Renal cortical epithelial cell (primary cell): ENCODE measurements at places on chromosomes 13 and 19.

GRCh38 chr19:623974-624373 is 9.4 kb downstream of the POLRMT start:
- DNase-seq = peak; percentile 14

DNA sequence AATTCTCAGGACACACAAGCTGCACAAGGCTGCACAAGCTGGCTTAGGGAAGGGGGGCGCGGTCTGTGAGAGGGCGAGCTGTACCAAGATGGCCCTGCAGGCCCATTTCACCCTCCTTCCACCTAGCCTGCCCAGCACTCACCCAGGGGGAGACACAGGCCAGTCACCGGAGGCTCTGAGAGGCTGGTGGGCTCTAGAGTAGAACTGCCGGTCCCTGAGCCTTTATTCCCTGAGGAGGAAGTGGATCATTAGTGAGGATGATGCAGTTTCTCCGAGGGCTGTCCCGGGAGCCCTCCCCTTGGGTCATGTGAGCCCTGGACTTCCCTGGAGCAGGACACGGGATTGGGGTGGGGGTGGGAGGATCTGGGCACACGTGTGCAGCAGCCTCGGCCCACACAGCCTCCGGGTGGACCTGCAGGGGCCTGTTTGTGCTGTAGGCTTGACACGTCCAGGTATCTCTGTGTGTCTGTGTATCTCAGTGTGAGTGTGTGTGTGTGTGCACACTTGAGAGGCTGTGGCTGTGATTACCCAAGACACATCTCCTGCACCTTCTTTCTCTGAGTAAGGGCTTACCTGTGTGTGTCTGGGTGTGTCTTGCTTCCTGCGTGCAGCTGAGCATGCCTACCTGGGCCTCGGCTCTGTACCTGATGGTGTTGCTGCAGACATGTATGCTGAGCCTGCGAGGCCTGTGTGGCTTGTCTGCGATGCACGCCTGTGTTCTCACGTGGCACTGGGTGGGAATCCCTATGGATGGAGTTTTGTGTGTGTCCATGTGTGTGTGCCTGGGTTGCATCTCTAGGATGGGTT is at the start of gene ACP5:
TSS of gene ACP5 (minus strand) at position 195 of the 807 bp plus-strand sequence. CDS start 328 bp downstream, outside the sequence.
- DNase-seq = no peak

- DNase-seq = no peak
Measured at GRCh38 chr19:33377586-33378475, 4.3 kb downstream of the CEBPG start.

DNA sequence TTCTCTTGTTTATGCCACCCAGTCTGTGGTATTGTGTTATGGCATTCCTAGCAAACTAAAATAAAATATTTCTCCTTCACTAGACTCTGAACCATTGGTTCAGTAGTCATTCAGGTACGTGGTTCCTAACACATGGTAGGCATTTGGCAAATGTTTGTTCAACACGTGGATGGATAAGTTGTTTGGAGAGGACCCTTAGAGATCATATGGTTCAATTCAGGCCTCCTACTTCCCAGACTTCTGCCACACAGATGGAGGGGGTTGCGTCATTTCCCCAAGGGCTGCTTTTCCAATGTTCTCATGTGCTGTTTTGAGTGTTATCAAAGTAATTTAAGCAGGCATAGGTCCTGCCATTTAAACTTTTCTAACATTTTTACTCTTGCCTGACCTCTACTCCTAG is 6.7 kb downstream of the CXCL17 start:
- no peak for DNase-seq

DNA sequence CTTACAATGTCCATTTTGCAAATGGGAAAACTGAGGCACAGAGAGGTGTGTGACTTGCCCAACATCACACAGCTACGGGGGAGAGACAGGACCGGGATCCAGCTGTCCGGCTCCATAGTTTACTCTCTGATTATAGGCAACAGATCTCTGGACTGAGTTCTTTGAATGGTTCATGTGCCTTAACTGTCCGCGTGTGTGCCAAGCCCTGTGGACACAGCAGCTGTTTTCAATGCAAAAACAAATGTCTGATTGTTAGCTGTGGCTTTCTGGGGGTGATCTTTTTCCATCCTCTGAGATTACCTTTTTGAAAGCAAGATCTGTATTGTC is 94.1 kb downstream of the KL start:
- no peak for DNase-seq

GRCh38 chr13:38735665-38736440 is 49.0 kb downstream of the FREM2 start:
- peak; percentile 90 for DNase-seq

- no peak for DNase-seq
Measured at GRCh38 chr19:56132316-56132822, 8.7 kb upstream of the ZNF444 start.

DNA sequence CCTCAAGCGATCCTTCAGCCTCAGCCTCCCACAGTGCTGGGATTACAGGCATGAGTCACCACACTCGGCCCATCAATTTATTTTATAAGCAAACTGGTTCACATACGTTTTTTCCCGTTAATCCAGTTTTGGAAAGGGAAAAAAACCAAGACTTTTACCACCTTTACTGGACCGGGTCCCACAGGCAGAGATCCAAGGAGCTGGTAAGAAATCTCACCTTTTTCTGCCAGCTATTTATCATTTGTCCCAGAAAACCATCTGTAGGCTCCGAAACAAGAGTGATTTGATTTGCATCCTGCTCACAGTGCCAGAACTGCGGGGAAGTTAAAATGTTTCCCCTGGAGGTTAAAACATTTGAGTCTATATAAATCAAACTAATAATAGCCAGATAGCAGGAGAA is 6.3 kb upstream of the FUT2 start:
- DNase-seq = no peak

- DNase-seq = no peak
Measured at GRCh38 chr19:35037716-35038622, 3.6 kb upstream of the HPN start.

GRCh38 chr19:10552510-10553053 is 8.9 kb downstream of the ATG4D start:
- DNase-seq = no peak

DNA sequence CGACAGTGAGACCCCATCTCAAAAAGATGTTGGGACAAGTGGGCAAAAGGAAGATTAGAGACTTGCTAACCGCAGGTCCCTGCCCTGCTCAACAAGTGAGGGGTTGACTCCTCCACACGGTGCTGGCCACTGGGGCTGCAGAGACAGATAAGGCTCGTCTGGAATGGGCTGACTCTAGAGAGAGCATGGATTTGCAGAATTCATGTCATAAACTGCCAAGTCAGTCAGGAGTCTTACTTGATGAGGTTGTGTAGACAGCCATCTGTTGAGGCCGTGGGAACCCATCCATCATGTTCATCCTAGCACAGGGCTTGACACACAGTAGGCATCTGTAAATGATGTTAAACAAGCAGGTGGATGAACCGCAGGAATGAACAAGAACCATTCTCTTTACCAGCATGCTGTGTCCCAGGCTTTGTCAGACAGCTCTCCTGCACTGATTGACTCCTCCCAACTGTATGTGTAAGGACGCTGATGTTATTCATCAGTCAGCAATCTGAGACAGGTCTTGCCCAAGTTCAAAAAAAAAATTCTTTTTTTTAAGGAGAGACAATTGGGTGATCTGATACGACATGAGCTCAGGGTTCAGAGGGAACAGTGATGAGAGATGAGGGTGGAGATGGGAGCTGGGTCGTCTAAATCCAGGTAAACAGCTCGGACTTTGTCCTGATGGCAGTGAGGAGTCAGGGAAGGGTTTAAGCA is 8.8 kb downstream of the PAF1 start:
- DNase-seq = no peak

GRCh38 chr19:45820413-45821102 is 5.5 kb upstream of the RSPH6A start:
- no peak for DNase-seq

- DNase-seq = no peak
Measured at GRCh38 chr19:55535173-55535964, 1.6 kb downstream of the SBK2 start.

DNA sequence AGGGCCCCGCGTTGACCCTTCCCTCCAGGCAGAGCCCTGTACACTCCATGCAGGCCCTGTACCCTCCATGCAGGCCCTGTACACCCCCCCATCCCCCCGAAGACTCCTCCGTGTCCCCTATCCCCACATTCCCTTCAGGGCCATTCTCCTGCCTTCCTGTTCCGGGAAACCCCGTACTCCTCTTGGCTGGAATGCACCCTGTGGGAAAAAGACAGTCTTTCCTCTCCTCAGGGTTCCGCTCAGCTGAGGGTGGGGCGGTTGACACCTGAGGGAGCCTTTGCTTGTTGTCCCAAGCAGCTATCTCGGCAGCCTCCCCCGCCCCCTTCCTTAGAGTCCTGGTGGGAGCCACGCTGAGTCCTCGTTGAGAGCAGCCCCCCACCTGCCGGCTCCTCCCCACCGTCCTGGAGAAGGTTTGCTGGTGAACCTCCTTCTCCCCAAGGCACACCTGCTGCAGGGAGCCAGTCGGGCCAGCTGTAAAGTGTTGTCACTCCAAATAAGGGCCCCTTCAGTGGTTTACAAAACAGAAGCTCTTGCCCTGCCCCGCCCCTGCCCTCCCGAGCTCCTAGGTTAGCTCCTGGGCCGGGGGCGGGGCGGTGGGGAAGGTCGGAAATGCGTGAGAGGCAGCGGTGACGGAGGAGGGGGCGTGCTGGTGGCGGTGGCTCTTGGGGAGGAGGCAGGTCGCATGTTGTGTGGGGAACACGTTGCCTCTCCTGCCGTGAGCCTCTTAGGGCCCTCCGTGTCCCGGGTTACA is 1.5 kb downstream of the GNA11 start:
- DNase-seq = no peak

GRCh38 chr13:85666356-85666755 is 132.9 kb downstream of the SLITRK6 start:
- no peak for DNase-seq

- no peak for DNase-seq
Measured at GRCh38 chr13:111846391-111847159, 220.4 kb upstream of the SOX1 start.

DNA sequence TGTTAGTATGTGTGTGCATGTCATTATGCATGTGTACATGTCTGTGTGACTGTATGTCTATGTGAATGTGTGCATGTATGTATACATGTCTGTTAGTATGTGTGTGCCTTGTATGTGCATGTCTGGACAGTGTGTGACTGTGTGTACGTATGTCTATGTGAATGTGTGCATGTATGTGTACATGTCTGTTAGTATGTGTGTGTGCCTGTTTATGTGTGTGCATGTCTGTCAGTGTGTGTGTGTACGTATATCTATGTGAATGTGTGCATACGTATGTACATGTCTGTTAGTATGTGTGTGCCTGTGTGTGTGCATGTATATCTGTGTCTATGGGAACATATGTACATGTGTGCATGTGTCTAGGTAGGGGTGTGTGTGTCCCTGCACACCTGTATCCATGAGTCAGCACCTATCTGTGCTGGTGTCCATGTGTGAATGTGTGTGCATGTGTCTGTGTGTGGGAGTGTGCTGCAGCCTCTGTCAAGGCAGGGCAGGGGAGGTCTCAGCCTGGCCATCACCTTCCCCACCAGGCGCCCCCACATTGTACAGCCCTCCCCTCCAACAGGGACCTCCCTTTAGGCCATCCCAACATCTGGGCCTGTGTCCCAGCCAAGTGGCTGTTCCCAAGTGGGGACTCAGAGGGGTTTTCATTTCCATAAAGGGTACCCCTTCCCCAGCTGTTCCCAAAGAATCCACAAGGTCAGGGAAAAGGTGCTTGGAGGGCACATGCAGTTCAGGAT is 4.4 kb downstream of the GAS6 start:
- no peak for DNase-seq

GRCh38 chr19:49560358-49560900 is 19.9 kb downstream of the NOSIP start:
- no peak for DNase-seq

DNA sequence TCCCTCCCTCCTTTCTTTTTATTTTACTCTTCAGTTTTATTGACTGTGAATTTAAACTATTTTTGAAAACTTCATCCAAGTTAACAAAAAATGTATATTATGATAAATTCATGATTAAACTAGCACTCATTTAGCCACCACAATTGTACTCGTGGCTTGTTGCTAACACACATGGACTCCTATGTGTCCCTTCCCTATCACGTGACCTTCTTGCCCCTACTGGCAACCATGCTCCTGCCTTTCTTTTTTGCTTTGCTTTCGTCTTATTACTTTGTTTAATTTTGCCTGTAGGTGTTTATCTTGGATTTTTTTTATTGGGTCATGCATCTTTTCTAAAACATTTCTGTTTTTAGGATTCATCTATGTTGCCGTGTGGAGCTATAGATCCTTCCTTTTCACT is 8.2 kb downstream of the CLC start:
- DNase-seq = no peak

- DNase-seq = no peak
Measured at GRCh38 chr13:44516771-44517170, 59.4 kb downstream of the TSC22D1 start.

GRCh38 chr13:46377554-46377953 is 9.5 kb downstream of the RUBCNL start:
- DNase-seq = no peak

DNA sequence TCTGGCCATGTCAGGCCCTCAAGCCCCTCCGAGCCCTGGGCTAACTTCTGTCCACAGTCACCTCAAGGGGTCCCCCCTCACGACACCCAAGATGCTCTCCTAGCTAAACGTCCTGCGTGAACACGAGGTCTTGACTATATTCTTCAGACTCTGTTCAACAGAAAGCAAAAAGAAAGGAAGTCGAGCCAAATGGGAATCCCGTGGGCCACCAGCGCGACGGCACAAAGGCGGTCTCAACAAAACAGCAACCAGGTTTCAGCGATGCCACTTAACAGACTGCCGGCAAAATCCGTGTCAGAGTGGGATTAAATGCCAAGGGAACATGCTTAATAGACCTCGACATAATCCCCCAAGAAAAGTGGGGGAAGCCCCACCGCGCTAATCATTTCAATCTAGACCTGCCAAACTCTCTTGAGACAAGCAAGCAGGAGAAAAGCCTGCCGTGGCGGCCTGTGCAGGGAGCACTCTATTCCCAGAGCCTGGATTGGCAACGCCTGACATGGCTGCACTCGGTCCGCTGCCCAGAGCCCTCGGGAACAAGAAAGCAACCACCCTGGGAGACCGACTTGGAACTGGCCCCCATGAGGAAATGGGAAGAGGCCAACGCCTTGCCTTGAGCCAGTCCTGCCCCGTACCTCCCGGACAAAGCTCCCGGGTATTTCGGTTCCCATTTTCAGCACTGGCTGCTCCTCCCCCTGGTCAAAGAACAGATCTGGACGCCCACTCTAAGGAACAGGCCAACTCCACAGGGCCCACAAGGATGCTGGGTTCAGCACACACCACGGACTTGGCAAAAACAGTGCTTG is 16.0 kb downstream of the ZC3H4 start:
- no peak for DNase-seq
